ENCODE measurements at places on chromosomes 12 and 14.
A peak's percentile ranks its signal among the peaks of the same experiment; 100 is the strongest.

GRCh38 chr14:101839236-101839635 lies 77.7 kb downstream of the PPP2R5C start:
- DNase-seq: no peak

DNA sequence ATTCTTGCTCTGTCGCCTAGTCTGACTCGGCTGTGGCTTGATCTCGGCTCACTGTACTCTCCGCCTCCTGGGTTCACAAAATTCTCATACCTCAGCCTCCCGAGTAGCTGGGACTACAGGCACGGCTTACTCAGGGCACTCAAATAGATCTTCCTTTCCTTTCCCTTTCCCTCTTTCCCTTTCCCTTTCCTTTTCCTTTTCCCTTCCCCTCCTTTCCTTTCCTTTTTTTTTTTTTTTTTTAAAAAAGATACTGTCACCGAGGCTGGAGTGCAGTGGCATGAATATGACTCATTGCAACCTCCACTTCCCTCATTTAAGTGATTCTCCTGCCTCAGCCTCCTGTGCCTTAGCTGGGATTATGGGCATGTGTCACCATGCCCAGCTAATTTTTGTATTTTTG lies 86.0 kb downstream of the AEBP2 start:
- DNase-seq: no peak

GRCh38 chr12:100718187-100718586 lies 76.4 kb upstream of the ANO4 start:
- DNase-seq: no peak

GRCh38 chr12:106190581-106190980 lies 51.8 kb upstream of the NUAK1 start:
- no peak for DNase-seq

DNA sequence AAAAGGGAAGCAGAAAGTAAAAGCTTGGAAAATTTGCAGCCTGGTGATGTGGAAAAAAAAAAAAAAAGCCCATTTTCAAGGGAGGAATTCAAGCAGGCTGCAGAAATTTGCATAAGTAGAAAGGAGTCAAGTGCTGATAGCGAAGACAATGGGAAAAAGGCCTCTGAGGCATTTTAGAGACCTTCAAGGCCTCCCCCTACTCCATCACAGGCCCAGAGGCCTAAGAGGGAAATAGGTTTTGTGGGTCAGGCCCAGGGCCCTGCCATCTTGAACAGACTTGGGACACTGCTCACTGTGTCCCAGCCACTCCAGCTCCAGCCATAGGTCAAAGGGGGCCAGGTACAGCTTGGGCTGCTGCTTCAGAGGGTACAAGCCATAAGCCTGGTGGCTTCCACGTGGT lies 13.8 kb upstream of the PRKD1 start:
- DNase-seq: no peak

DNA sequence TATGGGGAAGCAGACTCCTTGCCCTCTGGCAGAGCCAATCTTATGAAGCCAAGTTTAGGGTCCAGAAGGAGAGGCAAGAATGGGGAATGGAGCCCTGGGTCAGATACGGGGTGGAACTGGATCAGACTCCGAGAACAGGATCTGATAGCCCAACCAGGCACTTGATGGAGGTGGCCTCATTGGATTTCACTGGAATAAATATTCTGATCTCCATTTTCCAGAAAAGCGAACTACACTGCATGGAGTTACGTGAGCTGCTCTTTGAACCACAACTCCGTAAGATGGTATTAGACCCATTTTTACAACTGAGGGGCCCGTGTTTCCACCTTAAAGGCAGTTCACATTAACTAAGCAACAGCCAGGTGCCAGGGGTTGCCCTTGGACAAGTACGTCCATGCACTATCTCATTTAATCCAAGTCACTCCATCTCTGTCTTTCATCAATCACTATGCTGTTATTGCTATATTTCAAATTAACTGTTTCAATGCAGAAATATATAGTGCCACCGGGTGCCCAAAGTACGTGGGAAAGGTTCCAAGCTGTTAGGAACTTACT lies 155.2 kb downstream of the BCL11B start:
- no peak for DNase-seq

GRCh38 chr12:42128888-42129287 lies 15.8 kb downstream of the GXYLT1 start:
- DNase-seq: no peak

GRCh38 chr12:50477241-50477832 lies 27.4 kb upstream of the DIP2B start:
- no peak for DNase-seq

- peak; percentile 4 for DNase-seq
Observed at GRCh38 chr12:126093908-126094307, 1028.7 kb downstream of the AACS start.

DNA sequence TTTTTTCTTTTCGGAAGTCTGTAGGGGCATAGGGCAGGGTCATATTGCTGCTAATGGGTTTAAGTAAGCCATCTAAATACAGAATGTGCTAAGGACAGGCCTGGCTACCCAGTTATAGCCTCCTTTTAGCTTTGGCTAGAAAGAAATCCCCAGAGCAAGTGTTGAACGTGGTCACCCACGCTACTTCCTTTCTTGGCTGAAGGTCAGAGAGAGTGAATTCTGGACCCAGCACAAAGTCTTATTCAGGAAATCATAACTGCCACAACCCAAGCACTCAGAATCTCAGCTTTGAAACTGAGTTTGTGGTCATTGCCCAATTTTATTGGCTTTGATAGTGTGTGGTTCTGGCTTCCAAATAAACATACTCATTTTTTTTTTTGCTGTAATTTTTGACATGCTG lies 542.1 kb upstream of the ATP2B1 start:
- DNase-seq: no peak

GRCh38 chr14:28142400-28143015 lies 624.1 kb upstream of the FOXG1 start:
- peak; percentile 36 for DNase-seq

DNA sequence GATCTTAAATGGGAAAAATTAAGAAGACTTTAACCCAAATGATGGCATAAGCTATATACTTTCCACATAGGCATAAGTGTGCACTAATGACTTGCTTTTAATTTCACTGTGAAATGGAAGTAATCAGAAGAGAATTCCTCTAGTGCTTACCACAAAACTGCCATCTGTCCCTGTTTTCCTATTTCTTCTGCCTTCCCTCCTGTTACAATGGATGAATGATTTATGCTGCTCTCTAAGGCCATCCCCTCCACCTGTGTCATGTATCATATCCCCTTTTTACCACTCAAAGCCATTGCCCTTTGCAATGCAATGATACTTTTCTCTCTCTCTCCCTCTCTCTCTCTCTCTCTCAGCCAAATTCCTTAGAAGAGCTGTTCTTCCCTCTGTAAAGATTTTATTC lies 109.1 kb downstream of the C12orf50 start:
- no peak for DNase-seq

- peak; percentile 38 for DNase-seq
Observed at GRCh38 chr12:31728289-31728916, 418 bp downstream of the AMN1 start.

DNA sequence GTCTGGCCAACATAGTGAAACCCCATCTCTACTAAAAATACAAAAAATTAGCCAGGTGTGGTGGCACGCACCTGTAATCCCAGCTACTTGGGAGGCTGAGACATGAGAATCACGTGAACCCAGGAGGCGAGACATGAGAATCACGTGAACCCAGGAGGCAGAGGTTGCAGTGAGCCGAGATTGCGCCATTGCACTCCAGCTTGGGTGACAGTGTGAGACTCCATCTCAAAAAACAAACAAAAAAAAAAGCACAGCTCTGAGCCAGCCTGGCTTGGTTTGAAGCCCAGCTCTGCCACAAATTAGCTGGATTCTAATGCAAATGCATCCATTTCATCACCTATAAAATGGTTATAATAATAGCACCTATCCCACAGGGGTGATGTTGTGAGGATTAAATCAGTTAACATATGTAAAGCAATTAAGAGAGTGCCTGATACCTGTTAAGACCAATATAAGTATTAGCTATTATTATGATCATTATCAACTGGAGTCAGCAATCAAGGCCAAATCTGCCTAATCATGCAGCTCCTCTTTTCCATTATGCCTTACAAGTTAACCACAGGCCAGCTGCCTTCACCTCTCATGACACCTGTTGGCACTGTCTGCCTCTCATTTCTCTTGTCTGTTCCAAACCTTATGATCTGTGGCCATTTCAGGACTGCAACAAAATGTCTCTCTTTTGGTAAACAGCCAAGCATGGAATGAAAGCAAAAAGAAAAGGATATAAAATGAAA lies 2.1 kb downstream of the GNPTAB start:
- no peak for DNase-seq

DNA sequence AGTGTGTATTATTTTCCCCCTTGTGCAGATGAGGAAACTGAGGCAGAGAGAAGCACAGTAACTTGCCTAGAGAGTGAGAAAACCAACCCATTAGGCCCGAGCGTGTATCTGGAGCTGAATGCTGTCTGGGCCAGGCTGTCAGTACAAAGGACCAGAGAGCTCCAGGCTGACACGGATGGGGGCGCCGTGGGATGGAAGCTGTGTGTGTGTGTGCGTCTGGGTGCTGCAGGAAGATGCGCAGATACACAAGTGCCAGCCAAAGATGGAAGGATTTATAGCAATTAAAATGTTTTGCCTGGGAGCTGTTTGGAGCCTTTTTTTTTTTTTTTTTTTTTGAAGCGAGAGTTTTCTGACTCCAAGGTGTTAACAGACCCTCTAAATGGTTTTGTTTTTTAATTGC lies 53.7 kb upstream of the GPATCH2L start:
- no peak for DNase-seq

GRCh38 chr12:6869049-6870021 lies 2.0 kb downstream of the TPI1 start:
- DNase-seq: peak; percentile 80

DNA sequence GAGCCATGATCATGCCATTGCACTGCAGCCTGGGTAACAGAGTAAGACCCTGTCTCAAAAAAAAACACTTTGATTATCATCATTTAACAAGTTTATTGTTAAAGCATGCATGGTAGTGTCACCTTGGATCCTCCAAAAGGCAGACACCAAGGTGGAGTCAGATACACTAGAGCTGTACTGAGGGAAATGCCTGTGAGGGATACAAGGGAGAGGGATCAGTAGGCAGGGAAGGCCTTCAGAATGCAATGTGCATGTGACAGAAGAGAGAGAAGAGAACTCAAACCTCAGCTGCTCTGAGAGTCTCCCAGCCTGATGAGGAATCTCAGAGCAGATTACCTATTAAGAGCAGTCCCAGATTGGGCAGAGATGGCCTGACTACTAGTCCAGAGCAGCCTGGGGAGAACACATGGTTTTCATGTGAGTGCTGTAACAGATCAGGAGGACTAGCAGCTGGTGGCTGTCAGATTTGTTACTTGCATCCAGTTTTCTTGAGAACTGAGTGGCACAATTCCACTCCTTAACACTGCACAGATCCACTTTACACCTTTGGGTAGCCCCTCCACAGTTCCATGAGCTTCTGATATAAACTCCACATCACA lies 38.0 kb upstream of the A2ML1 start:
- DNase-seq: no peak

DNA sequence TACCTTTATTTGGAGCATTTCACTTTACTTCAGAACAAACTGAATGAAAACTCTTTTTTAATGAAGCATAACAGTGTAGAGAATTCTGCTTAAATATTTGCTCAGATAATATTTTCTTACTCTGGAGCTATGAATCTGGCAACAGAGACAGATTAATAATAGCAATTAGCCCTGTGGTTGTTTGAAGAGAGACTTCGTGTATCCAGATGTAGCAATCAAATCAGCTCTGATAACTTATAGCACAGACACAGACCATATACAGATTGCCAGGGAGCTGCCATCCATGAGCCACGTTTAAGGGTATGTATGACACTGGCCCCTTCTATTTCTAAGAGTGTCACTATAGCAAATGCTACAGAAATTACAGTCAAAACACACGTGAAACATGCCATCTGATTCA lies 146.6 kb downstream of the EXOC5 start:
- no peak for DNase-seq

GRCh38 chr14:98512501-98513251 lies 759.3 kb downstream of the BCL11B start:
- no peak for DNase-seq

GRCh38 chr12:112546996-112547395 lies 128.2 kb downstream of the PTPN11 start:
- no peak for DNase-seq

DNA sequence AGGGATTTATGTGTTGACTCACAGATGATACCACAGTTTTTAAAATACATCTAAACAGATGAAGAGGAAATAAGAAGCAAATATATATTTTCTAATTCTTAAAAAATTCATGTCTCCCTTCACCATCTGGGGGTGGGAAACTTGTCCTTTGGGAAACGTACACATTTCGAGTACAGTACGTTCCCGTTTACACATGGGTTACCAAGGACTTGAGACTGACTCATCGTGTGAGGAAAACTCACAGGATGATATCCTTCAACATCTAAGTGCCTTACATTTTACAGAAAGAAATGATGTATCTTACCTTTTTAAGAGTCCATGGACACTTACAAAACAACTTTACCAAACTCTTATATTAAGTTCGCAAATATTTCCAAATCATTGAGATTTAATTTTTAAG lies 16.0 kb upstream of the FBLN5 start:
- DNase-seq: peak; percentile 24

GRCh38 chr12:101076921-101077320 lies 133.1 kb downstream of the SLC5A8 start:
- DNase-seq: peak; percentile 24

DNA sequence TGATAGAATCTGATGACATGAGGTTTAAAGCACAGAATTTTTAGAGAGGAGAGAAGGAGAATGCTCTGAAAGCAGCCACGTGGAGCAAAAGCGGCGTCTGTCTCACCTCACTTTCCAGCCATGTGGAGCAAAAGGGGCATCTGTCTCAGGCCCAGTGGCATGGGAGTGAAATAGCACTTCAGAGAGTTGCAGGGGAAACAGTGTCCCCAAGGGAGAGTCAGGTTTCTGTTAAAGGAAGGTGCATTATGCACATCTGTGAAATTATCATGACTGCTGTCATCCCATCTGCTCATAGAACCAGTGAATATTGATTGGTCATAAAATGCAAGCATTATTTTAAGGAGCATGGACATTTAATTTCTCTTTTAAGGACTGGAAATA lies 124.0 kb downstream of the BICD1 start:
- no peak for DNase-seq

- DNase-seq: no peak
Observed at GRCh38 chr14:61841145-61841544, 78.9 kb downstream of the SNAPC1 start.

DNA sequence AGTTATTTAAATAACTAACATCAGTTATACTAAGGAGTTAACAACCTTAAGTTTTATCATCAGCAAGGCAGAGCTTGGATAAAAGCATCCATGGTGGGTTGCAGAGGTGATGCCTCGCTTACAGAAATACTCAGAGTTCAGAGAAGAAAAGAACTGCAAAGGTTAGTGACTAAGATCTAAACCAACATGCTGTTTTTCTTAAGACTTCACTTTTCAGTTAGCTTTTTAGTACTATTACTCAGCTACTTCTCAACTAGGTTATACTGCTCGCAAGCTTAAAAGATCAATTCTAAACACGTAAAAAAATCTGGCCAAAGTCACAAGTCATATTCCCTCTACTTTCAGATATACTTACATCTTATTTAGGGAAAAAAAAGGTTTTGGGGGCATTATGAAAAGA lies 2.8 kb downstream of the PPP1CC start:
- DNase-seq: no peak

- no peak for DNase-seq
Observed at GRCh38 chr12:108831309-108831991, 25.9 kb downstream of the SSH1 start.

- peak; percentile 44 for DNase-seq
Observed at GRCh38 chr12:120538281-120539156, 4.4 kb downstream of the RNF10 start.

GRCh38 chr12:132469423-132469822 lies 20.5 kb upstream of the FBRSL1 start:
- no peak for DNase-seq
